ENCODE measurements at places on chromosomes 5 and 9. TPM values are rescaled to one million over a fixed set of nuclear protein-coding genes. Genes with fewer than 3 reads are reported as not detected.

PLPP7 gene
- 2.1 TPM for polyA plus RNA-seq

GRCh38 chr5:180641566-180641900, 7.9 kb downstream of the FLT4 start:
- DNase-seq, result no peak

DAPK1 gene
- polyA plus RNA-seq, result 80.1 TPM

ANXA2R gene
- polyA plus RNA-seq, result 1.1 TPM

GRCh38 chr5:115601701-115602590, at the start of gene TICAM2:
Gene TICAM2 (minus strand): TSS chr5:115602479. CDS start chr5:115581256, 21,223 bp downstream.
- no peak for DNase-seq

PDGFRB gene
- polyA plus RNA-seq, result 139 TPM

DNA sequence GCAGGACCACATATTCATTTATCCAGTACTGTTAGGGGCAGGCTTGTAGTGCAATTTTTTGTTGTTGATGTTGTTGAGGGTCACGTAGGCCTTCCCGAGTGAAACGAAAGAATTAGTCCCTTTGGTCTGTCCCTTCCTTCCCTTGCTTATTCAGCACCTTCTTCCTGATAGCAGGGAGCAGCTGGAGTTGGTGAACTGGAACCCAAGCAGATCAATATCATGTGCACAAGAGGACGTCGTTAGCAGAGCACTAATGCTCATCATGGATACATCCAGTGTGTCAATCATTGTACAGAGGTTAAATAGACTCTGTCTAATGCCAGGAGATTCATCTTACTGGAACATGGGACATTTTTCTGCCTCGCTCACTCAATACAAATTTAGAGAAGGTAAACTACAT, 33.0 kb upstream of the MAP1B start:
- no peak for DNase-seq

DNA sequence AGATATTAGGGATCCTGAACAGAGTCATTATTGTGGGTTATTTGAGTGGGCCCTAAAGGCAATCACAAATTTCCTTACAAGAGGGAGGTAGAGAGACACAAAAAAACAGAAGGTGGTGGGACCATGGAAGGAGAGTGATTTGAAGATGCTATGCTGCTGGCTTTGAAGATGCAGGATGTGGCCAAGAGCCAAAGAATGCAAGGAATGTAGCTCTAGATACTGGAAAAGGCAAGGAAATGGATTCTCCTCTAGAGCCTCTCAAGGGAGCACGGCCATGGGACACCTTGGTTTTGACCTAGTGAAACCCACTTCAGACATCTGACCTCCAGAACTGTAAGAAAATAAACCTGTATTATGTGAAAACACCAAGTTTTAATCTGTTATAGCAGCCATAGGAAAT, 53.8 kb downstream of the TTC39B start:
- no peak for DNase-seq

DNA sequence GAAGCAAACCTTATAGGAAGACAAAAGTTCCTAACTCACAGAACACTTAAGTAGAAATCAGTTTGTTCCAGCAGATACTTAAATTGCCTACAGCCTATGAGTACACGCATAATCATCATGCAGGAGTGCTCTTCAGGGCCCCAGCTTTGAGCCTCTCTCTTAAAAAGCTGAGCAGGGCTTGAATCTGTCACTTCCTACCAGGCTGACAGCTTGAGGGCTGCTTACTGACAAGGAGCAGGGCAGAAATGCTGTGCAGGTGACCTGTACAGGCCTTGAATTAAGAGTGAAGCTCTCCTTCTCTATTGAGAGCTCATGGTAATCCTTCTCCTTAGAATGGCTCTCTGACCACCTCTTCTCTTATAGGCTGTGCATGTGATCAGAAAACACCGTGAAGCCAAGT, 66.5 kb upstream of the MAST4 start:
- DNase-seq, result no peak

PCDHGA6 gene
- polyA plus RNA-seq, result 11.1 TPM

GRCh38 chr9:87826331-87826730, 56.3 kb upstream of the SPATA31E1 start:
- no peak for DNase-seq

DRD1 gene
- polyA plus RNA-seq, result not detected

DNA sequence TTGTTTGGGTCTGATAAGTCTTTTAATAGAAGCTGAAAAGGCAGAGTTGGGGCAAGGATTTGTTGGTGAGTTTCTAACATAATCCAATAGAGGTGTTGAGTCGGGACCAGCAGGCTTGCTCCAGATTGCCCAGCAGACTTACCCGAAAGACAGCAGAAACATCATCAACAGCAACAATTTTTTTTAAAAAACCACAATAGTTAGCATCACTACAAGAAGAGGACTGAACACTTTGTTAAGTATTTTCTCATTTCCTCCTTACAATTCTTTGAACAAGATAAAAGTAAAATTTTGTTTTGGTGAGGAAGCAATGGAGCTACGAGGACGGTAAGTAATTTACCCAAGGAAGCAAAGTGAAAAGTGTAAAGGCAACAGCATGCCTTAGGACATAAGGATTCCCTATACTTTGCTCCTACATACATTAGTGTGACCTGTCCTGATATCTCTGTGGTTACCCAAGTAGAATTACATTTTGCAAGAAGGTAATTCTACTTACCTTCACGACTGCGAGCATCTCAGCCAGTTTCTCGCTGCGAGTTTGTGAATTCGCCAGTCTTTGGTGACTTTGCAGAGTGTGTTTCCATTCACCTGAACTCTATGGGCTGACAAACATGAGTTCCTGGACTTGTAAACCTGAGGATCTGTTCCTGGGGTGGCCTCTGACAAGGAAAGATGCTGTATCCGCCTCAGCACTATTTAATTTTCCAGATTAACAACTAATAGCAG, 13.2 kb downstream of the ITK start:
- no peak for DNase-seq

ABO gene
- polyA plus RNA-seq, result 19.7 TPM
